LNCaP clone FGC (cell line): ENCODE measurements at places on chromosomes 16 and 17.

DNA sequence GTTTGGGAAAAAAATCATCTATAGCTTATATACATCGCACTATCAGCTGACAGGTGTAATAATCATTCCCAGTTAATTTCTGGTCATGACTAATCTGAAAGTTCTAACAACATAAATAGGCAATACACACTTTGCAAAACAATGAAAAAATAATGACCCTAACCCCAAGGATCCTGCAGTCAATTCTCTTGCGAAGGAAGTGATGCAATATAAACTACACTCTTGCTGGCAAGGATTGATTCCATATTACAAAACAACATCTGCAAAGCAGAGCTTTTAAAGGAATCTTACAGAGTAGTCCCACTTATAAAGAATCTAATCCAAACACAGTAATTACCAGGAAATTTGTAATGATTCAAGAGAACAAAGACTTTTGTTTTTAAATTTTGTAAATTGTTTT is 73.4 kb downstream of the MYO1D start:
- DNase-seq = no peak

- DNase-seq = no peak
Observed at GRCh38 chr17:59331929-59332748, 684 bp downstream of the YPEL2 start.

GRCh38 chr17:48610282-48611211 is at the start of gene HOXB7:
HOXB7 (minus strand) TSS chr17:48611017; CDS start chr17:48610918, 99 bp downstream.
- DNase-seq = no peak

DNA sequence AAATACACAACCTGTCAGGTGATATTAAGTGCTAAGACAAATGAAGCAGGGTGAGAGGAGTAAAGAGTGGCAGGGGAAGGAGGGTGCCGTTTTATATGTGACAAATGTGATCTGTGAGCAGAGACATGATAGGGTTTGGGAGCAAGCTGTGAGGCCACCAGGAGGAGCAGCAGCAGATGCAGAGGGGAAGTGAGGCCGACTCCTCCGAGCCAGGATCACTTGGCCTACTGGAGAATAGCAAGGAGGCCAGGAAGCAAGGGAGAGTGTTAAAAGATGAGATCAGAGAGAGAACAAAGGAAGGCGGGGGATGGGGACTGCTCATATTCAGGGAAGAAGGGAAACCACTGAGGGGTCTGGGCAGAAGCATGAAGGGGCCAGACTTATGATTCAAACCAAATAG is 129.4 kb downstream of the TANGO6 start:
- no peak for DNase-seq

DNA sequence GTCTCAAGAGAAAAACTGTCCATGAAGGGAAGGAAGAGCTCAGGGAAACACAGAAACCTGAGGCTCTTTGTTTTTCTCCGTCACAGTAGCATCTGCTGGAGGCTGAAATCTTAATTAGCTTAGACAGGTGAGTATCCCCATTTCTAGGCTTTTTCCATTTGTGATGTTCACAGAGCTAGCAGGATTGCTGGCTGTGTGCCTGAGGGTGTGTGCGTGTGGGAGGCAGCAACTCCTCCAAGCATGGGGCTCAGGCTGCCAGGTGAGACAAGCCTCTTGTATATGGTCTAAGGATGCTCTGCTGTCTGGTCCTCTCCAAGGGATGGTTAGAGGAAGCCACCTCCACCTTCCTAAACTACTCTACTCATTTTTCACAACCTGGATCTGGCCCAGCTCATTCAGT is 569.9 kb downstream of the HS3ST4 start:
- DNase-seq = no peak

DNA sequence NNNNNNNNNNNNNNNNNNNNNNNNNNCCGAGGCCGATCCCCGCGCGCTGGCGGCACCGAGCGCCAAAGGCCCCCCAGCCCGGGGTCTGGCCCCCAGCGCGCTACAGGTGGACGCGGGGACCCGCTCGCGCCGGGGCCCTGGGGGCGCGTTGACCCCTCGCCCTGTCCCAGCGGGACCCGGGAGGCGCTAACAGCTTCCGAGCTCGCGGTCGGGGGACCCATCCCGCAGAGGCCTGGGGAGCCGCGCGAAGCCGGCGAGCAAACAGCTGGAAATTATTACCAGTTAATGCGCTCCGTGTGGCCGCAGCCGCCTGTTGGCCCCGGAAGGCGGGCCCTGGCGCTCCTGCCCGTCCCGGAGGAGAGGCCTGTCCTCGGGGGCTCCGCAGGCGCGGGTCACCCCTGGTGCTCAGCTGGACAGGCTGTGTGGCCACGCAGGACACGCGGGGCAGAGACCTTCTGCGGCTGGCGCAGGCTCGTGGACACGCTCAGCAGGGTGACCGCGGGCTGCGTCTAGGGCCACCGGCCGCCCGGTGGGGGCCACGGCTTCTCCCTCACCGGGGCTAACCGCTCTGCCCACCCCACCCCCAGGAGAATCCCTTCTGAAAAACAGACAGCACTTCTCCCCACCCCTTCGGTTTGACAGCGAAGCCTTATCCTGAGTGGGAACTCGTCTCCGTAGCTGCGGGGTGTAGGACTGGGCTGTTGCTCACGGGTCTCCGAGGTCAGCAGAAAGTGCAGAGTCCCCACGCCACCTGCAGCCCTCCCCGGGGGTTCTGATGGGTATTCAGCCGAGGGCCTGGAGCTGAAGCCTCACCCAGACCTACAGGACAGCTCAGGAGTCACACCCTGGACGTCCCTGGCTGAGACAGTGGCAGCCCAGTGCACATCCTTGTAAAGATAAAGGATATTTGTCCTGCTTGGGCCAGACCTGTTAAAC is 138.7 kb upstream of the RPH3AL start:
- peak; percentile 42 for DNase-seq

DNA sequence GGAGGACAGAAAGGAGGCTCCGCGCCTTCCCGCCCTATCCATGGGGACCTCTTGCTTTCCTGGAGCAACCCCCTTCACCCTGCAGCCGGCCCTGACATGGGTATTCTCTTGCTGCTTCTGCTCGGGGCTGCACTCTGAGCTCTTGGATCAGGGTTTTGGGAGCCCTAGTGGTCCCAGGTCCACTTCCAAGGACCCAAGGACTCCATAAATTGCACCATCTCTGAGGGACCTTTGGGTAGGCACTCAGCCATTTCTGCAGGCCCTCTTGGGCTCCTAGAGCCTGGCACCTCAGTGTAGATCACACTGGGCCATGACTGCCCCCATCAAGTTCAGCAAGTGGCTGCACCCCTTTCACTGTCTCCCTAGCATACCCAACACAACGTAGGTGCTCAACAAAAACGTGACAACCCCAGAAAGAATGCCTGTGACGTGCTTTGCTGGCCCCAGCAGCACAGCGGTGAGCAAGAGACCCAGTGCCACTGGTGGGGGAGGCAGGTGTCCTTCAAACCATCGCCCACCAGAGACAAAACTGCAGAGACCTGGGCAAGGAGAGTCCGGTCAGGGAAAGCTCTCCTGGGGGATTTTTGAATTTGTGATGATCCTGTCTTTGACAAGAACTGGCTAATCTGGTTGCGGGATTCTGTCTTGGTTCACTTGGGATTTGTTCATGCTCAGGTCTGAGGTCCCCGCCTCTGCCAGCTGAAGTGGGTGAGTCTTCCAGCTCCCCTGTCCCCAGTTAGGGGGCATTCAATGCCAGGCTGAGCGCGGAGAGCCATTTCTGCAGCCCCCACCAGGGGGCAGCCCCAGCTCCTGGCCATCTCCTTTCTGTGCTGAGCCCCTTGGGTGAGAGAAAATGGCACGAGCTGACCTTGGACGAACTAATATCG is 2.5 kb upstream of the RAB11FIP4 start:
- no peak for DNase-seq
